ENCODE measurements at places on chromosomes 12 and 14.

GRCh38 chr12:6872073-6873048 is 742 bp downstream of the SPSB2 start:
- DNase-seq = no peak

DNA sequence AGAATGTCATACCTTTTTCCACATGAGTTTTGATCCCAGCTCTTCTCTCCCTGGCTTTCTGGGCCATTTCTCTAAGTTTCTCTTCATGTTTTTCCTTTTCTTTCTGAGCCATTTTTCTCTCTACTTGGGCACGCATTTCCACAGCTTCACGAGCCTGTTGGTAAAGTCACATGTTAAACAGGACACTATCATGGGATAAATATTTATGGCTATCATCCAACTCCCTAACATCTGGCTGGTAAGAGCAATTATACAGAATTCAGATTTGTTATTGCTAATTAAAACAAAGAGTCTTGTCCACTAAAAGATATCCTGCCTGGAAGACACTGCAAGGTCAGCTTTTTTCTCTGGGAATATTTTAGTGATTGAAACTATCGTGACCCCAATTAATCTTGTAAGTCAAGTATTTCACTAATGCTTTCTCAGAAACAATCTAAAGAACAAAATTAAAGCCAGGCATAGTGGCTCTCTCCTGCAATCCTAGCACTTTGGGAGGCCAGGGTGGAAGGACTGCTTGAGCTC is 23.1 kb downstream of the SLIRP start:
- no peak for DNase-seq

DNA sequence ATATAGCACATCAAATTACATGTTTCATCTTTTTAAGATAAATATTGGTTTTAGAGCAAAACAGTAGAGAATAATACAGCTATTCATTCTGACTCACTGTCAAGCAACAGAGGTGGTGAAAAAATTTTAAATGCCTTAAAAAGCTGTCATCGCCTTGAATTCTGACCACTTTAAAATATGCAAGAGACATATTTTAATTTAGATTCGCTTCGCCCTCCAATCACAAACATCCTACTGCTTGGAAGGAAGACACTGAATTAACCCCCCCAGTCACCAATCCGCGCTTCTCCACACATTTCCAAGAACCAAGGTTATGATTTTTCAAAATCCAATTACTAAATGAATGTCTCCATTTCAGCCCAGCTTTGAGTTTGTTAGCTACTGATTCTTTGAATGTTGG is 112.4 kb downstream of the TMEM132D start:
- DNase-seq = no peak

GRCh38 chr14:38616959-38617358 is 361.1 kb upstream of the CLEC14A start:
- DNase-seq = no peak

- no peak for DNase-seq
Observed at GRCh38 chr14:61478971-61479473, 157.6 kb downstream of the PRKCH start.

- no peak for DNase-seq
Observed at GRCh38 chr14:69663300-69663643, 51.9 kb downstream of the SUSD6 start.

DNA sequence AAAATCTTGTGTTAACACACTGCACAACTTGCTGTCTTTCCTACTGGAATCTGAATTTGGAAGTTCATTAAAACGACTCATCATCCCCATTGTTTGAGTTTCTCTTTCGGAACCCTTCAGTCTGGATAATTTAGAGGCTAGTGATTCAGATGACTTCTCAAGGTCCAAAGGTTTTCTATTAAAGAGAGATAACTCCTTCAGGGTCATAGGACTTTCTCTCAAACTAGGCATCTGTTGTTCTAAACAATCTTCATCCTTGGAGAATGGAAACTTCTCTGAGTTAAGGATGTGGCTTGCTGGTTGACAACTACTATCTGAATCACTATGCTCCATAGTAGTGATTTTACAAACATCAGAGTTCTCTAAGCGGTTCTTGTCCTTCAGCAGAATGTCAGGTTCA is 4.4 kb downstream of the MLH3 start:
- DNase-seq = no peak

- no peak for DNase-seq
Observed at GRCh38 chr12:132275110-132275531, 54.3 kb downstream of the GALNT9 start.

DNA sequence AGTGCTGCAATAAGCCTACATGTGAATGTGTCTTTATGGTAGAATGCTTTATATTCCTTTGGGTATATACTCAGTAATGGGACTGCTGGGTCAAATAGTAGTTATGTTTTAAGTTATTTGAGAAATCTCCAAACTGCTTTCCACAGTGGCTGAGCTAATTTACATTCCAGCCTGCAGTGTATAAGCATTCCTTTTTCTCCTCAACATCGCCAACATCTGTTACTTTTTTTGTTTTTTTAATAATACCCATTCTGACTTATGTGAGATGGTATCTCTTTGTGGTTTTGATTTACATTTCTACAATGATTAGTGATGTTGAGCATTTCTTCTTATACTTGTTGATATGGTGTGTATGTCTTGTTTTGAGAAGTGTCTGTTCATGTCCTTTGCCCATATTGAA is 1186.2 kb downstream of the BCL11B start:
- DNase-seq = no peak

DNA sequence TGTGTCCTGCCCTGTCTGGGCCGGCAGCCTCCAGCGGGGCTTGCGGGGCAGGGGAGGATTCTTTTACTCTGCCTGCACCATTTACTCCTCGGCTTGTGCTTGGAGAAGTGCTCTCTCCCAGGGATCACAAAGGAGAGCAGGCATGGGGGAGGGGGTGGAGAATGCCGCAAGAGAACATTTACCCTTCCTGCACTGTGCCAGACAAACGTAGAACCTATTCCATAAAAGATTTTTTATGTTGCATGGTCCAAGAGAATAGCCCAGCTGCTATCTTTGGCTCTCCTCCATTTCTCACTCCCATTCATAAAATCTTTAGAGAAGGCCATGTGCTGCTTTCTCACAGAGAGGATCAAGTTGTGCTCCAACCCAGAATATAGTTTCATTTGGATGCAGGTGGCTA is 159.4 kb downstream of the SPTSSA start:
- DNase-seq = no peak

GRCh38 chr12:95191060-95191696 is 26.1 kb downstream of the FGD6 start:
- no peak for DNase-seq

DNA sequence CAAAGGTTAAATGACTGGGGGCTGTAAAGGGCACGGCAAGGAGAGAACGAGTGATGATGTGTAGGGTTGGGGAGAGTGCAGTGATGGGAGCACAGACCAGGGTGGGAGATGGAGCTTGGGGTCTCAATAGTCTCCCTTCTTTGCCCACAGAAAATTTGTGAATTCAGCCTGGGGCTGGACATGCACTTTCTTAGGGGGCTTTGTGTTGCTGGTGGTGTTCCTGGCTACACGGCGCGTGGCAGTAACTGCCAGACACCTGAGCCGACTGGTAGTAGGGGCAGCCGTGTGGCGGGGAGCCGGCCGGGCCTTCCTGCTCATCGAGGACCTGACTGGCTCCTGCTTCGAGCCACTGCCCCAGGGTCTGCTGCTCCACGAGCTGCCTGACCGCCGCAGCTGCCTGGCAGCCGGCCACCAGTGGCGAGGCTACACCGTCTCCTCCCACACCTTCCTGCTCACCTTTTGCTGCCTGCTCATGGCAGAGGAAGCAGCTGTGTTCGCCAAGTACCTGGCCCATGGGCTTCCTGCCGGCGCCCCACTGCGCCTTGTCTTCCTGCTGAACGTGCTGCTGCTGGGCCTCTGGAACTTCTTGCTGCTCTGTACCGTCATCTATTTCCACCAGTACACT is 1.7 kb downstream of the FITM1 start:
- DNase-seq = no peak

DNA sequence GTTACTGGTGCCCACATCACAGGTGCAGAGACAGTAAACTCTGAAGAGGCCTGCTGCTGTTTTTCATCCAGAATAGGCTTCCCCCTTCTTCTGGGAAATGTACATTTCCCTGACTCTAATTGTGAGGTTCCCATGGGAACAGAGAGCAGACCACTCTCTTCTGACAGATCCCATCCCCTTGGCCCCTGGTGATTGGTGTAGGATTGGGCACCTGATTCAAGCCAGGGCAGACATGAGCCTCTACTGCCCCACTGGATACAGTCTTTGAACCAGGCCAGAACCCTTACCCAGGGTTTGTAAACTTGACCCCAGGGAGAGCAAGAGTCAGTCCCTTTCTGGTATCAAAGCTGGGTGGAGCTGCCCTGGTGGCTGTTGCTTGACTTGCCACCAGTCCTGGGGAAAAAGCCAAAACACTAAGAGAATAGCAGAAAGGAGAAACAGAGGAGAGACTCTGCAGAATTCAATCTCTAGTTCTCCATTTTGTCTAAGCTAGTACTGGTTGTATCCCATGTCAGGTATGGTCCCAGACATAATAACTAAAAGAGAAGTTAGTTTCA is 14.8 kb upstream of the NFYB start:
- no peak for DNase-seq

- no peak for DNase-seq
Observed at GRCh38 chr12:111149299-111149698, 219.6 kb downstream of the PHETA1 start.

- DNase-seq = no peak
Observed at GRCh38 chr12:32305163-32305562, 94.2 kb upstream of the FGD4 start.

- DNase-seq = no peak
Observed at GRCh38 chr12:78018171-78018910, 187.6 kb downstream of the NAV3 start.

DNA sequence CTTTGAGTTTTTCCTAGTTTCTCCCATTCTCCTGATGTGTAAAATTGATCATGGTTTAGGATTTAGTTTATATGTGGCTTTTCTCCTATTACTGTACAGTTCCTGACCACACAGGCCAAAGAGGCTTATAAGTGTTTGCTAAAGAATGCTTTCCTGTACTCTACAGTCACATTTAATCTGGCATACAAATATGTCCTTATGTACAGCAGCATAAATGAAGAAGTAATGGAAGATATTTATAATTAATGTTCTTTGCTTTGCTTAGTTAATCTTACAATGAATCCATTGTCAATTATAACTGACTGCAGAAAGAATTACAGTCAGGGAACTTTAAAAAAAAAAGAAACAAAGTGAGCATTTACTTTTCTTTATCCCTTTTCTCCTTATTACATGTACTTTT is 293.9 kb downstream of the KCNC2 start:
- no peak for DNase-seq

- DNase-seq = no peak
Observed at GRCh38 chr12:42557586-42558172, 31.9 kb downstream of the PRICKLE1 start.

- no peak for DNase-seq
Observed at GRCh38 chr12:85279449-85280164, 413 bp upstream of the ALX1 start.

GRCh38 chr12:58711974-58712373 is 208.3 kb downstream of the LRIG3 start:
- DNase-seq = no peak

GRCh38 chr14:69459122-69459521 is 25.4 kb upstream of the PLEKHD1 start:
- DNase-seq = no peak

GRCh38 chr14:32986791-32987540 is 48.3 kb downstream of the NPAS3 start:
- no peak for DNase-seq

- DNase-seq = no peak
Observed at GRCh38 chr12:50224026-50224692, 57.0 kb upstream of the CERS5 start.

- DNase-seq = peak; percentile 42
Observed at GRCh38 chr12:70366581-70367257, 629 bp downstream of the KCNMB4 start.

GRCh38 chr14:61569308-61569707 is 126.0 kb upstream of the HIF1A start:
- no peak for DNase-seq
